ENCODE measurements at places on chromosomes 12 and 14.

- DNase-seq, result no peak
These were observed 3.7 kb downstream of the FBRSL1 start for GRCh38 chr12:132493482-132494178.

DNA sequence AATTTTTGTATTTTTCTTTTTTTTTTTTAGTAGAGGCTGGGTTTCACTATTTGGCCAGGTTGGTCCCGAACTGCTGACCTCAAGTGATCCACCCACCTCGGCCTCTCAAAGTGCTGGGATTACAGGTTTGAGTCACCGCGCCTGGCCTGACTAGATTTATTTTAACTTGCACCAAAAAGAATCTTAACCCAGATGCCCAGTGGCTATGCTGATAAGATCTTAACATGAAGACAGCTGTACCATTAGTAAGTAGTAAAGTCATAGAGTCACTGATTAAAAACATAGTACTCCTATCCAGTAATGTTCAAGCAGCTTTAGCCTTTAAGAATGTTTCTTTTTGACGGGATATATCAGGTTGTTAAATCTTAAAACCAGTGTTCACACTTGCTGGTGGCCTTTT lies 1061.8 kb upstream of the FLRT2 start:
- DNase-seq, result no peak

DNA sequence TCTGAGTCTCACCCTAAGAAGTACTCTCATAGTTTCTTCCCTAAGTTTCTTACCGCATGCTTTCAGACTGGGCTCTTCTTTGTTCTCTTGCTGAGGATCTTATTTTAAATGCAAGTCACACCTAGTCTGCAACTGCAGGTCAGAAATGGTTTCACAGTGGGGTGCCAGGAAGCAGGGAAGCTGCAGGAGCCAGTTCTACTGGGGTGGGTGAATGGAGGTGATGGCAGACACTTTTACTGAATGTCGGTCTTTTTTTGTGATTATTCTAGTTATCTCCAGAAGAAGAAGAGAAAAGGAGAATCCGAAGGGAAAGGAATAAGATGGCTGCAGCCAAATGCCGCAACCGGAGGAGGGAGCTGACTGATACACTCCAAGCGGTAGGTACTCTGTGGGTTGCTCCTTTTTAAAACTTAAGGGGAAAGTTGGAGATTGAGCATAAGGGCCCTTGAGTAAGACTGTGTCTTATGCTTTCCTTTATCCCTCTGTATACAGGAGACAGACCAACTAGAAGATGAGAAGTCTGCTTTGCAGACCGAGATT lies 1.7 kb downstream of the FOS start:
- DNase-seq, result no peak

DNA sequence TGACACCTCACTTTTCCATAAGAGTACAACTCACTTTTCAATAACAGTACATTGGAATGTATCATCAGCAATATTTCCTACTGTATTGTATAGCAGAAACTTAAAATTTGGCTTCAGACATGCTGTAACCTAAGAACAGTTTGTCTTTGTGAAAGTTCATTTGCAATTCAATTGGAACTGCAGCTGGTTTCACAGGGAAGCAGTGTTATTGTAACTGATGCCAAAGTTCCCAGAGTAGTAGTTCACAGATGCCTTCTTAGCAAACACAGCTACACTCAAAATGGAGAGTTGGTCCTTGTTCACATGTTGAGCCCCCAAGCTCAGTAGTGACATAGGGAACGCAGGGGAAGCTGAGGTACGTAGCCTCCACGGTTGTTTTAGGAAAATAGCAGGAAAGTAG lies 23.3 kb downstream of the PPP1R36 start:
- DNase-seq, result no peak

- DNase-seq, result no peak
These were observed 6.0 kb downstream of the CKB start for GRCh38 chr14:103516426-103517173.

- no peak for DNase-seq
These were observed 4.5 kb upstream of the CDK17 start for GRCh38 chr12:96404696-96405095.

DNA sequence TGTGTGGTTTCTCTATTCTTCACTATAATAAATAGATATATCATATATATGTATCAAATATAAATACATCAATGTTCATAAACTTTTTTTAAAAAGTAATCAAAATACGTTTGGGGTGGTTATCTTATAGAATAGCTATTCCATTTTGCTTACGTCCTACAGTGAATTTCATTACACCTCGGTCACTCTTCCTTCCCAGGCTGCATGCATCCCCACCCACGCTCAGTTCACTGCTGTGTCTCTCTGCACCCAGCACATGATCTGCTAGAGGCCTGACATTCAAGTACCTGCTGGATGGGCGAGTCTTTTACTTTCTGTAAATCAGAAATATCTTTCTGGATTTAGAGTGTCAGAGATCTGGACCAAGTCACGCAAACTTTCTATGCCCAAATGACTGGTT lies 3.6 kb downstream of the STX2 start:
- DNase-seq, result no peak

- DNase-seq, result no peak
These were observed 184.1 kb downstream of the FLRT2 start for GRCh38 chr14:85714069-85714468.

DNA sequence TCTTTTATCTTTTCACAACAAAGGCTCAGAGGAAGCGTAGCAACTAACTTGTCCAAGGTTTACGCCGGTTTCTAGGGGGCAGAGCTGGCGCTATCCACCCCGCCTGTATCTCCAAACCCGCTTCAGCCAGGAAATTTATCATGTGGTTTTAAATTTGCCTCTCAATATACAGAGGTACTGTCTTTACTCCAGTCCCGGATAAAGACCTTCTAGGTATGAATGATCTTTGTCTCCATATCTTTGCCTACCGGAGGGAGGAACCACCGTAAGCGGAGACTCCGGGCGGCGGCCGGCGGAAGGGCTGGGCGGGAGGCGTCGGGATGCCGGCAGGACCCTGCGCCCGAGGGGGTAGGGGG lies 693 bp upstream of the RIMKLB start:
- DNase-seq, result no peak

GRCh38 chr14:99937475-99938244 lies 127.6 kb upstream of the EVL start:
- DNase-seq, result no peak

DNA sequence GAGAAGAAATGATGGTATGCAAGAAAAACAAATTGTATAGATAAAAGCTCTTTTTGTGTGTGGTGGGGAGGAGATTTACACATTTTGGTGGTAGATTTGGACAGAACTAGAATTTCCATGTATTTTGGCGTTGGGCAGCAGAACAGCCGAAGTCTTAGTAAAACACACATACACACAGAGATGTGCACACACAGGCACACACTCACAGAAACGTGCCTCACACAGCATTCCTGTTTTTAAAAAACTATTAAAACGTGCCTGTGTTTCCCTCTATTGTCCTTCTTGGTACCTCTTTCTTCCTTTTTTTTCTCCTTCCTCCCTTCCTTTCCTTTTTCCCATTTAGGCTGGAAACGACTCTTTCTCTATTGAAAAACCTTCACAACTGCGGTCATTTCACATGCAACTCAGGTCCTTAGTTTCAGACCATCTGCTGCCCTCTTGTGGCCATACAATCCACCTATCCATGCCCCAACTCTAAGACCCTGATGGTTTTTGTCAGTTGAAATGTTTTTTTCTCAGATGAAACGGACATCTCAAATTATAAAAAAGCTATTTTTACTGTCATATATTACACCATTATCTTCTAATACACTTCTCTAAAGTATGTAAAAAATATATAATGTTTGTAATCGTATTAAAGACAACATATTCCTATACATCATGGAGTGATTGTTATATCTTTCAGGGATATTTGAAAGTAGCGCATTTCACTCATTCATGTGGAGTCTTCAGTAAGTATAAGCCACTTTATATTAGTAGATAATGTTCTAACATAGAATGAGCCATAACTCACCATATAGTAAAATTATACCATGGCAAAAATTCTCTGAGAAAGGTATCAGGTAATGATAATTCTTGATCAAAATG lies 386.7 kb upstream of the NOVA1 start:
- DNase-seq, result peak; percentile 25

- DNase-seq, result no peak
These were observed 80.1 kb downstream of the PLEKHA5 start for GRCh38 chr12:19209661-19210060.

Data from retinal pigment epithelial cell (primary cell).